ENCODE measurements at places on chromosomes 7 and 10. TPM values are rescaled to one million over a fixed set of nuclear protein-coding genes. Genes with fewer than 3 reads are reported as not detected.
A peak's percentile ranks its signal among the peaks of the same experiment; 100 is the strongest.

GRCh38 chr10:125054669-125055268 is 105.6 kb downstream of the CTBP2 start:
- no peak for DNase-seq

- DNase-seq = no peak
These were observed 16.7 kb downstream of the RAMP3 start for GRCh38 chr7:45174328-45174610.

The NME8 gene
- total RNA-seq = 0.22 TPM

GRCh38 chr7:155203882-155204691 is 93.6 kb upstream of the INSIG1 start:
- no peak for DNase-seq

DNA sequence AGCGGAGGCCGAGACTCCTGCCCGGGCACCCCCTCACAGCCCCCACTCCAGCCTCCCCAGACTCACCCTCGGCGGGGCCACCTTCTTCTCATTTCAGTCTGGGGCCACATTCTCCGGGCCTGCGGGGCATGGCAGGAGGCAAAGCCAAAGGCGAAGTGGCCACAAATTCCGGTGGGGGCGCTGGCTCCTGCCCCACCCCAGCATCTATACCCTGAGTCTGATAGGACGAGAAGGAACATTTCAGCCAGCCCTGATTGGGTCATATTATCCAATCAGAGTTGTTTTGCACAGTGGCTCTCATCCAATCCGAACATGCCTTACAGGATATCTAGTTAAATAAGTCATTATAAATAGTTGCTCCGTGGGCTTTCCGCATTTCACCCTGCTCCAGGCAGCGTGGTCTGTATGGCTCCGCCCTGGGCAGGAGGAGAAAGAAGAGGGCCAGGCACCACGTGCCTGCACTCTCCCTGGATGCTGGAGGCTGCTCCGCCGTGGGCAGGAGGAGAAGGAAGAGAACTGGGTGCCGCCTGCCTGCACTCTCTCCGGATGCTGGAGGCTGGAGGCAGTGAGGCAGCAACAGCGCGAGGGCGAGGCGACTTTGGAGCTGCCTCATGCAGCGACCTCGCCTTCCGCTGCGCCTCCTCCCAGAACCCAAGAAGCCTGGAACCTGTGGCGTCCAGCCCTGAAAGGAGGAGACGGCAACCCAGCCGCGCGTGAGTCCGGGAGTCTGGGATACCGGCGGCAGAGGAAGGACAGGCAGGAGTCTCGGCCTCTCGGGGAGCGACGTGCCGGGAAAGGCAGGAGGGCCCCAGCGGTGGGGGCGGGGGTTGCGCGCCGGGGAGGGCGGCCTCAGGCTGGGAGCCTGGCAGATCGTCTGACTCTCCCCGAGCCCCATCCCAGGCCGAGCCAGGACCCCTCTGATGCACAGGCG is 162.9 kb downstream of the ZNF33B start:
- no peak for DNase-seq

DNA sequence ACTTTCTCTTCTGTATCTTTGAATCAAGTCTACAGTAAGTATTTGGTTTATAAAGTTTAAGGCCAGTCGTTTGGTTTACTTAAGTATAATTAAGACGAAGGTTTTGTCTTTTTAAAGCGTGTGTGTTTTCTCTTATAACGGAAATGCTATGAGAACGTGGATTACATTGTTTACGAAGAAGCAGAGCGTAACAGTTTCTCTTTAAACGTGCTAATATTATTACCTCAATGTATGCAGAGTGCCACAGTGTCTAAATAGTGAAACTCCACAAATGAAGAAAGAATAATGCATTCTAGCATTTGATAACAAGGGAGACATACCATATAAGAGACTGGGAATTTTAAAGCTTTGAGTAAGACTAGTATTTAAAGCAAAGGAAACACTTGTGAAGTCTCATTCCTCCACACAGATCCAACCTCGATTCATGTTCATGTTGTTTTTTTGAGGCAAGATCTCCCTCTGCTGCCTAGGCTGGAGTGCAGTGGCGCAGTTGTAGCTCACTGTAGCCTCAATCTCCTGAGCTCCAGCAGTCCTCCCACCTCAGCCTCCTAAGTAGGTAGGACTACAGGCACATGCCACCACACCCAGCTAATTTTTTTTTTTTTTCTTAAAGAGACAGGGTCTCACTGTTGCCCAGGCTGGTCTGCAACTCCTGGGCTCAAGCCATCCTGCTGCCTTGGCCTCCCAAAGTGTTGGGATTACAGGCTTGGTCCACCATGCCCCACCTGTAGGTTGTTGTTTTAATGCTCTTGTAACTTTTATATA is 75.1 kb downstream of the ANKRD61 start:
- DNase-seq = no peak

DNA sequence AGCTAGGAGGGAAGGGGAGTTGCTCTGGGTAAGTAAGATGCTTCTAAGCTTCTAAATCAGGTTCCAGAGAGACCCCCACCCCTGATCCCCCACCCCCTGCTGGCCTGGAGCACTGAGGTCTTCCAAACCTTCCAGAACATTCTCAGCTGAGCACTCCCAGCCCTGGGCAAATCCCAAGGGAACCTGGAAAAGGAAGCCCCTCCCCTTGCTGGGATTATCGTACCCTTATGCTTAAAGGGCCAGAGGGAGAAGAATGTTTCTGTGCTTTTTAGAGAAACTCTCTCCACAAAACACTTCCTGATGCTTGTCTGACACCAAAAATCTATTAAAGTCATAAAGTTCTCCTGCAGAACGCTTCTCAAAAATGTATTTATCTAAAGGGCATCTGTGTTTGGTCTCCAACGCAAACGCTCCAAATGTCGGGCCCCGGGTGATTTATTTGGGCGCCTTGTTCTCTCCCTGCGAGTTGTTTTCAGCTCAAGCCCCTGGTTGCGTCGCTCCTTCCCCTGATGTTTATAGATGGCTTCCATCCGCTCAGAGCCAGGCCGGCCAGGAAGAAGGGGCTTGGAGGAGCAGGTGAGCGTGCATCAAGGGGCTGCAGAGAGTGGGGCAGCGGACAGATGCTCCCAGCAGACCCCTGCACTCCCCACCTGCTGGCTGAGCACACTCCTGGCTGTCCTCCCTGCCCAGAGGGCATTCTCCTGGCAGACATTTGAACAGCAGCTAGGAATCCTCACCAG is 8.2 kb upstream of the RET start:
- DNase-seq = no peak

DNA sequence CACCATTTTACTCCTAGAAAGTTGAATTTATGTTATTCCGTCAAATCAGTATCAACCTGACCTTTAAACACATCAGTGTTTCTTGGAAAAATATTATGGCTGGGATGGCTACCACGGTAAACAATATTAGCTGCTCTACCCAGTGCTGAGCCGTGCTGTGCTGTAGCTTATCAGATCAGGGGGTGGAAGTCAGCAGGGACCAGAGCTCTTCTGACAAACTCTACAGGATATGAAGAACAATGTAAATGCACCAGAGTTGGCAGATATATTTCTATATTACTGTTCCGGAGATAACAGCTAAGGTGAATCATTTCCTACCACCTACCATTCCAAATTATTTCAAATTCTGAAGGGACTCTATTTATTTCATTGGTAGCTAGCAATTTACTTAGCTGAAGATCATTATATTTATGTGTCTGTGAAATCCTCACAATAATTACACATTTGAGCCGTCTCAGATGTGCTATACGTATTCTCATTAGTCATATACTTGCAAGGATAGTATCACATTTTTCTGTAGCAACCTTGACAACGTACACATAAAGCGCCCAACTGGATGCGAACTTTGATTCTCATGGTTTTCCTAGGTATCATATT is 76.5 kb downstream of the TEX36 start:
- no peak for DNase-seq

GRCh38 chr10:3719024-3719843 is 65.8 kb downstream of the KLF6 start:
- DNase-seq = no peak

DNA sequence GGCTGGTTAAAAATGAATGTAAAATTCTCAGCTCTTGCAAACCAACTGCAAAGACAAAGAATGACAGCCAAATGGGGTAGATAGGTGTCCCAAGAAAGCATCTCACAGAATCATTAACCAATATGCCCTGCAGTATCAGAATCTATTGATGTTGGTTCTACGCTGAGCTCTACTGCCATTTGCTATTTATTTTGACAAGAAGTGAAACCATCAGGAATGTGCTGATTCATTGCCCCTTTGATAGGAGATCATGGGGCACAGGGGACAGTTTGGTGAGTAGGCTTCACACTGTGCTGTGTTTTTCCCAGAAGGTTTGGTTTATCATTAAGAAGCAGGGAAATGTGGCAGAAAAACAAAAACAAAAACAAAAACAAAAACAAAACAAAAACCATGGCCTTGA is 19.4 kb upstream of the CDC14C start:
- no peak for DNase-seq

DNA sequence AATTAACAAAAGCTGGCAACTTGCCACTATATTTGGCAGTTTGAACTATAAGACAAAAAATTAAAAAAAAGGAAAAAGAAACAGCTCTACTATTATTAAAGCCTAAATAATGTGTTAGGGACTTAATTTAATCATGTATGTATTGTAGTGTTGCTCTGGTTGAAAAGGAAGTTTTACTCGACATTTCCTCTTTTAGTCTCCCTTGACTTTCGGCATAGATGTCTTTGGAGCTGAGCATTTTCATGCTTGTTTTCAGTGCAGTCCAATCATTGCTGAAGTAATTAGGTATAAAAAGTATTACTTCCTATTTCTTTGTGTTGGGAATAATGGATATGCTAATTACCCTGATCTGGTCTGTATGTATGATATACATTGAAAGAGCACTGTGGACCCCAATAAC is 216.8 kb upstream of the KLF6 start:
- DNase-seq = no peak

The CDK1 gene
- 111 TPM for total RNA-seq

DNA sequence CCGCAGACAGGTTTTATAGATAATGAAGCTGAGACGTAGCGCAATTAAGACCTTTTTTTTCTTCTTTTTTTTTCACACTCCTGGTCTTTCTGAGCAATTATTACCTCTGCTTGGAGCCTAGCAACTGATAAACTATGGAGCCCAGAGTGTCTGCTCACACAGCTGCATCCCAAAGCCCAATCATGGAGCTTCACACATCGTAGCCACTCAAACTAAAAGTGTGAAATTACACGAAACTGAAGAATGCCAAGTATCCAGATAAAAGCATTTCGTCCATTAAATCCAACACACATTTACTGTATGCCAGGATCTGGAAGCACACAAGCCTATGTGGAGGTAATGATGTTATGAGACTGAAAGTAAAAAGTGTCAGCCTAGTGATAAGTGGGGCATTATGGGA is 97.6 kb downstream of the NRP1 start:
- DNase-seq = no peak

GRCh38 chr10:49050366-49050765 is 65.0 kb downstream of the VSTM4 start:
- no peak for DNase-seq

DNA sequence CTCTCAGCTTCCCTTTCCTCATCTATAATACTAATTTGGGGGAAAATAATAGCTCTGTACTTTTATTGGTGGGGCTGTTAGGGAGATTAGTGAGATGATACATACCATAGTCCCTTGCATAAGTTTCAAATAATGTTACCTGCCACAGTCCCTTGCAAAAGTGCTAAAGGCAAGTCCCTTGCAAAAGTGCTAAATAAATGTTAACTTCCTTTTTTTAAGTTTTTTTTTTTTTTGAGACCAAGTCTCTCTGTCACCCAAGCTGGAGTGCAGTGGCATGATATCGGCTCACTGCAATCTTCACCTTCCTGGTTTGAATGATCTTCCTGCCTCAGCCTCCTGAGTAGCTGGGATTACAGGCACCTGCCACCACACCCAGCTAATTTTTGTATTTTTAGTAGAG is 43.4 kb upstream of the SRGN start:
- no peak for DNase-seq

DNA sequence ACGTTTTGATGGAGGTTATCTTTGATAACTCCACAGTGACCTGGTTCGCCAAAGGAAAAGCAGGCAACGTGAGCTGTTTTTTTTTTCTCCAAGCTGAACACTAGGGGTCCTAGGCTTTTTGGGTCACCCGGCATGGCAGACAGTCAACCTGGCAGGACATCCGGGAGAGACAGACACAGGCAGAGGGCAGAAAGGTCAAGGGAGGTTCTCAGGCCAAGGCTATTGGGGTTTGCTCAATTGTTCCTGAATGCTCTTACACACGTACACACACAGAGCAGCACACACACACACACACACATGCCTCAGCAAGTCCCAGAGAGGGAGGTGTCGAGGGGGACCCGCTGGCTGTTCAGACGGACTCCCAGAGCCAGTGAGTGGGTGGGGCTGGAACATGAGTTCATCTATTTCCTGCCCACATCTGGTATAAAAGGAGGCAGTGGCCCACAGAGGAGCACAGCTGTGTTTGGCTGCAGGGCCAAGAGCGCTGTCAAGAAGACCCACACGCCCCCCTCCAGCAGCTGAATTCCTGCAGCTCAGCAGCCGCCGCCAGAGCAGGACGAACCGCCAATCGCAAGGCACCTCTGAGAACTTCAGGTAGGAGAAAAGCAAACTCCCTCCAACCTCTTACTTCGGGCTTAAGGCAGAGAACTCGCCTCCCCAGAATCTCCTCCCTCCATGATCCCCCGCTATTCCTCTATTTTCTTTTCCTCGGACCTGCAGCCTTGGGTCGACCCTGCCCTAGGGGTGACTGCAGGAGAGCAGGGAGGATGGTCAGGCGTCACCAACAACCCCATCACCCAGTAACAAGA is at the start of gene SERPINE1:
Gene SERPINE1, plus strand, starts transcription at position 454 of the 809 bp plus-strand sequence. CDS start 1,290 bp downstream, outside the sequence.
- DNase-seq = peak; percentile 73

- no peak for DNase-seq
These were observed 87.3 kb downstream of the SDHAF3 start for GRCh38 chr7:97204821-97205220.

The RBM20 gene
- total RNA-seq = 0.29 TPM

GRCh38 chr7:68146983-68147382 is 1150.3 kb downstream of the TYW1 start:
- DNase-seq = no peak

The SPDYE11 gene
- total RNA-seq = not detected

The AQP1 gene
- 0.17 TPM for total RNA-seq

DNA sequence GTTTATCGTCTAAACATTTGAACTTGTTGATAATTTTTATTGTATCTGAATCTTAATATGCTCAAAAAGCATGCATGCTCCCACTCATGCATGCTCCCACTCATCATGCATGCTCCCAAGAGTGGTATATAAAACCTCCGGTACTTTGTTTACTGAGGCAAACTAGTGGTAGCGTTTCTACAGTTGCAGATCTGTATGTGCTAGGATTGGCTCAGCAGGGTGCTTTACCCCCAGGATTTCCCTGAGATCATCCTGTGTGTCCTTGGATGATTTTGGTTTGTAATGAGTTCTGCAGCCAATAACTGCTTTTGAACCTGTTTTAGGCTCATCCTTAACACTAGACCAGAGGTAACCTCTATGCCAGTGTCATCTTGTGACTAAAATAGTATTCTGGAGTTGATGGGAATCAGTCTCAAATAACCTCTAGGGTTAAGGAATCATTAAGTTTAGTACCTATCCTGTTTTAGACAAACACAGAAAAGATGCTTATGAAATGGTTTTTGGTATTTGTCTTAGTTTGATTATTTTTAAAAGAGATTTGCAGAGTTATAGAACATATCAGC is 40.4 kb downstream of the PHTF2 start:
- DNase-seq = no peak

Measured in H1 (cell line).